ENCODE measurements at places on chromosomes 7 and 10. TPM values are rescaled to one million over a fixed set of nuclear protein-coding genes. Genes with fewer than 3 reads are reported as not detected.

Gene GDF10
- total RNA-seq = not detected

- no peak for DNase-seq
These were observed 334.3 kb downstream of the ARL4A start for GRCh38 chr7:13021566-13022300.

- DNase-seq = no peak
These were observed 8.5 kb upstream of the LRMDA start for GRCh38 chr10:75422913-75423312.

- DNase-seq = no peak
These were observed 82.9 kb downstream of the CDK14 start for GRCh38 chr7:90678986-90679385.

DNA sequence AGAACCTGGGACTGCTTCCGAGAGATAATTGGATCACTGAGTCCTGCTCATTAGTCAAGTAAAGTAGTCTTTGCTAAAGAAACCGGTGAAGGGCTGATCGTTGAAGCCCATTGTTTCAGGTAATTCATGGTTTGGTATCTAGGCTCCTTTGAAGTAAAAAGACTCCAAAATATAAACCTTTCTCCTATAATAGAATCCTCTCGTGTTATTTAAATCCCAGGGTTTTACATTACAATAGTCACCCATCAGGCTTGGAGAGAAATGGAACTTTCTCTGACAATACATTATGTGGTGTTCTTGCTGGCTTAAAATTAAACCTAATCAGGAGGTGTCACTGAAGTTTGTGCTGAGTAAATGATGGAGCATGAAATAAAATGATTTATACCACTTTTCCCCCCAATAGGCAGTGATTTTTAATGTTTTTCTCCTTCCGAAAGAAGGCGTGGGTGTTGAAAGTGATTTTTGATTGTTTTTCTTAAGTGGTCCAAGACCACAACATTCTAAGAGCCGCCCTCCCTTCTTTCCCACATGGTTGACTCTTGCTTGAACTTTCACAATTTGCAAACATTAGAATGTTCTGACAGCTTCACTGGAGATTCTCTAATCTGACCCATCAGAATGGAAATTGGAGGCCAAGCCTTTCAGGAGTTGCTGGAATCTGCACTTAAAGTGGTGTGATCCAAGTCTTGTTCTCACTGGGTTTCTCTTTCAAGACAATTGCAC is 44.2 kb downstream of the LRMDA start:
- DNase-seq = no peak

DNA sequence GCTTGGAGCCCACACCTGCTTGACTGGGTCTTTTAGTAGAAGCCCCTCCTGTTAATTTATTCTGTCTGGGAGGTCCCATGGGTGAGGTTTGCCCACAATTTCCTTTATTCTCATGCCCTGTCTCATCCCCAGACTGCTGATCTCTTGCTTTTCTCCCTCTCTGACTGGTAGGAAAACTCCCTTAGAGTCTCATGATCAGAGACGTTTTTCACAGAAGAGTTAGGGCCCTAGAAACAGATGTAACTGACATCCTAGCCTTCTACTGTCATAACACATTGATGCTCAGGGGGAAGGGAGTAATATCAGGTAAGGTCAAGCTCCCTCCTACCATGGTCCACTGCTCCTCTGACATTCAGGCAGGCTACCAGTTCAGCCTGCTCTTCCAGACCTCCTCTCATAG is 43.7 kb upstream of the WASL start:
- no peak for DNase-seq

- DNase-seq = no peak
These were observed 113.1 kb downstream of the HIBADH start for GRCh38 chr7:27549606-27550005.

GRCh38 chr7:48643431-48644013 is 280.8 kb upstream of the CDC14C start:
- DNase-seq = no peak
